ENCODE measurements at places on chromosomes 2 and 18.

DNA sequence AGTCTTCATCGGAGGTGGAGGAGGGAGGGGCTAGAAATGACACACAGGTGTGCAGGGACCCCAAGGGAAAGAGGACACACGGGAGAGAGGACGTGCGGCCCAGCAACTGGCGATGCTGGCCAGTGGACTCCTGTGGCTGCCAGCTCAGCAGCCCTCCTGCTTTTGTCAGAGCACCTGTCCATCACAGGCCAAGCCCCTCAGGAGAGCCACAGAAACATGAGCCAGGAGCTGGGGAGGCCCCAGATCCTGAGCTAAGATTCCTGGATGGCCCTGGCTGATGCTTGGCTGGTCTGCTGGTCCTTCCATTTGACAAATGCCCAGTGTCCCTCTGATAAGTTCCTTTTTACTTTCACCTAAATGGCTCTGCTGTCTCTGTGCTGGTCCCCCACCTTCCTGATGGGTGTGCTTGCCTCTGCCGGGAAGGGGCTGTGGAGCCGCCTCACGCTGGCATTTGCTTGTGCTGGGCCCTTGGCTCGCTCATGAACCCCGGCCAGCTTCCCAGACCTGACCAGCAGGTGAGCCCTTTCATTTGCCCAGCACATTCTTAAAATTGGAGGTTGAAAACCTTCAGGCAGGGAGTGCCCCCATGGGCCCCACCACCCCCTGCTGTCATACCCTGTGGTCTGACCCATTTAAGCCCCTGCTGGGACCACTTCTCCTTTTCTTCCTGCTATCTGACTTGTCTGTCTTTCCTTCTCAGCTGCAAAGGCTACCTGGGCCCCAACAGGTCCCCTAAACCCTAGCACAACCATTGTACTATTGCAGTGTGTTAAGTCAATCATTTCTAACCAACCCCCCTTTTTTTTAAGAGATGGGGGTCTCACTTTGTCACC lies 37.3 kb downstream of the CYP27C1 start:
- no peak for DNase-seq

DNA sequence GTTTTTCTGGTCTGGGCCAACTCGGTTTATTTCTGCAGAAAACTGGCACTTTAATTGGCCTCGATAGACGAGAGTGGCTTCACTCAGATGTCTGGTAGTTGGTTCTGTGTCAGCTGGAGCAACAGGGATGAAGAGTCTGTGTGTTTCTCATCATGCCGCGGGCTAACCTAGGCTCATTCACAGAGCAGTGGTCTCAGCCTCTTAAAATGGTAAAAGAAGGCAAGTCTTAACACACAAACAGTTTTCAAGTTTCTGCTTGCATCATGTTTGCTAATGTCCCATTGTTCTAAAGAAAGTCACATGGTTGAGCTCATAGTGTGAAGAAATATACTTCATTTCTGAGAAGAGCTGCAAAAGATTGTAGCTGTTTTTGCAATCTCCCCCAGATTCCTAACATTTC lies 37.5 kb upstream of the ANXA4 start:
- DNase-seq: no peak

DNA sequence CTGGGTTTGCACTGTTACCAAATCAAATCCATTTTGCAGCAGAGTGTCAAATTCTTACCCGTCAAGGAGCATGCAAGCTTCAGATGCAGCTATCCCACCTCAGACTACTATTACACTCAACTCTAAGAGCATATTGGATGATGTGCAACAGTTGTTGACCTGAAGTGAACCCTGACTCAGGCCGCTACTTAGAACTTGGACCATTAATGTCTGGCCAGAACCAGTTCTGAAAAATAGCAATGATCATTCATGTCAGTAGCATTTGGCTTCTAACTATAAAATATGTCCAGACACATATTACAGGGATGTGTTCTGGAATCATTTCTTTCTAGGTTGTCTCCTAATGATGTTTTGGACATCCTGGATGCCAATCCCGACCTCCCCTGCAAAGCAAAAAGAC lies 135.5 kb upstream of the PKDCC start:
- no peak for DNase-seq

DNA sequence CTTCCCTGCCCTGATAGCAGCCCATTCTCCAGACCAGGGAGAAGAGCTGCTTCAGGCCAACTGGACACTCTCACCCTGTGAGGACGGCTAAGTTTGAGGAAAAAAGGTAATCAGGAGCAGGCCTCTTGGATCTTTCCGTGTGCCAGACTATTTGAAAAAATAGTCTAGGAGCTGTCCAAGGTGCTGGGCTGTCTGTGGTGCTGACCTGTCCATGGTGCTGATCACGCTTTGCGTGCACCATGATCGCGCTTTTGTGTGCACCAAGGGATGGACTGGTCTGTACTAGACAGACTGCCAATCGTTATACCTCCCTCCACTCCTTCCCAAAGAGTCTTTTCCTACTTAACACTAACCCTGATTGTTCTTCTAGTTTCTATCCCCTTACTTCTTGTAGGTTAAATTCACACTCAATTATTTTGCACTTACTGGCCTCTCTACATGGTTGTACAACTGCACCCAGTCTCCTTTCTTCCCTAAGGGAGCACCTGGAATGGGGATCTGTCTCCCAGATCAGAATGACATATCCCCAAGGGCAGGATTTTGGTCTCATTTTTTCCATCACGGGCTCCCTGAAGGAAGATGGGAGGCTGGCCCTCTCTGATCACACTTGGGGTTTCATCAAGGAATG lies 295.4 kb downstream of the CELF4 start:
- DNase-seq: no peak

- no peak for DNase-seq
These were observed 1.1 kb downstream of the MAPK4 start for GRCh38 chr18:50560681-50561629.

GRCh38 chr2:239828192-239828972 lies 196.8 kb downstream of the NDUFA10 start:
- DNase-seq: peak; percentile 27

DNA sequence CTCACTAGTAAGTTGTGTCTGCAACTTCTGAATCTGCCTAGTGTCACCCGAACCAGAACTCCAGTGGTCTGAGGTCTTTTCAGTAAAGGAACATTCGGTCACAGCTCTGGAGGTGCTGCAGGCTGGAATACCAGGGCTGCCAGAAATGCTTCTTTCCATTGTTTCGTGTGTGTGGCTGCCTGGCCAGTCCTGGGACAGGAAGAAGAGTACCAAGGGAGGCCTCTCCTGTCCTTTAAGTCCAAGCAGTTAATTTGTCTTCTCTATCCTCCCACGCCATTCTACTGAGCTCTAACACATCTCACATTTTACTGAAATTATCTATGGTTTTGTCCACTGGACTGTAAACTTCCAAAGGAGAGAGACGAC lies 196.0 kb downstream of the LNPK start:
- DNase-seq: no peak

- no peak for DNase-seq
These were observed 48.7 kb downstream of the DHRS9 start for GRCh38 chr2:169118060-169118459.

GRCh38 chr18:54023471-54023870 lies 201.0 kb downstream of the MBD2 start:
- no peak for DNase-seq

GRCh38 chr2:172434821-172435605 lies 7.6 kb downstream of the ITGA6 start:
- no peak for DNase-seq

DNA sequence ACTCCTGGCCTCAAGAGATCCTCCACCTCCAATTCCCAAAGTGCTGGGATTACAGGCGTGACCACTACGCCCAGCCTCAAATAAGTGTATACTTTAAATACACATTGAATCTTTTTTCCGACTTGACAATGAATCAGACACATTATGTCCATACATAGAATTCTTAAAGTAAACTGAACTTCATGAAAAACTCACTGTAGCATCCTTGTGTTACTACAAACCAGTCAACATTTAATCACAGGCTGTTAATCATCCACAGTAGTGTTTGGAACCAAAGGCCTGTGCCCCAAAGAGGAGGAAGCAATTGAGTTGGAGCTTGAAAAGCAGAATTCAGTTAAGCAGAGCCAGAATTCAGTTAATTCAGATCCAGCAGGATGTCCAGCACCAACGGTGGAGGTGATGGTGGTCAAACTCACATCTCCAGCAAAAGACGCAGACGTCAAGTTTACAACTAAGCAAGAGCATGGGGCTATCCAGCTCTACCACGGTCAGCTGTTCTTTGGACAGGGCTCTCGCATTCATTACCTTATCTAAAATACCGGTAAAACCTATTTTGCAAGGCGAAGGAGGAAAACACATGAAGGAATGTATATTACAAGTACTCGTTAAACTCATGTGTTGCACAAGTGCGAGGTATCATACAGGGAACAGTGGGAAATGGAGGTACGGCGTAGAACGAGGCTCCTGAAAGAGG lies 1.2 kb downstream of the SLC39A6 start:
- no peak for DNase-seq

GRCh38 chr18:25735459-25735858 lies 355.0 kb downstream of the SS18 start:
- no peak for DNase-seq

DNA sequence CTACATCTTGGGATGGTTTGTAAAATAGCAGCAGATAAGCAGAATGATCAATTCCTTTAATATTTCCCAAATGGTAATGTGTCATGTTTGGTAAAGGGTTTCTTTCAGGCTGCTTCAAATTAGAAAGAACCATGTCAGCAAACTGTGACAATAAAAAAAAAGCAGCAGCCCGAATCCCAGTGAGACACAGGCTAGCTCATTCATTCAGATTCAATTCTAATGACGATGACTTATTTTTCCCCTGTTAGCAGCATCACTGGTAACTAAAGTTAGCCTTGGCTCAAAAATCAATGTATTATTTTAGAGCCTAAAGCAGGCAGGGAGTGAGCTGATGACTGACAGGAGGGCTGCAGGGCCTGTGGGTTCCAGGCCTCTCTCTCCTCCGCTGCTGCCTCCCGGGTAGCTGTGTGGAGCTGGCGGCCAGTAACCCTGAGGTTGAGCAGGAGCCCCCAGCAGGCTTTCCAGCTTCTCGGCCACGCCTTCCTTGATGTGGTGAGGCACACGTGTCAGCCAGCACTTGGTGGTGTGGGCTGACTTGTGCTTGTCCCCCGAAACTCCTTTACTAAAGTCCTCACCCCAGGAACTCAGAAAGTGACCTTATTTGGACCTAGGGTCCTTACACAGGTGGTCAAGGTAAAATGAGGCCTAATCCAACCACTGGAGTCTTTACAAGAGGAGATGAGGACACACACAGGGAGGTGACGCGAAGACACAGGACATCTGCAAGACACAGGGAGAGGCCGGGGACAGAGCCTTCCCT lies 120.5 kb upstream of the HS6ST1 start:
- peak; percentile 23 for DNase-seq

GRCh38 chr2:159075727-159076126 lies 107.3 kb downstream of the TANC1 start:
- DNase-seq: no peak

GRCh38 chr2:173792166-173792565 lies 173.0 kb downstream of the SP3 start:
- no peak for DNase-seq

GRCh38 chr18:8750954-8751415 lies 45.6 kb downstream of the MTCL1 start:
- DNase-seq: no peak

GRCh38 chr2:119760956-119761275 lies 1.2 kb downstream of the PTPN4 start:
- no peak for DNase-seq

DNA sequence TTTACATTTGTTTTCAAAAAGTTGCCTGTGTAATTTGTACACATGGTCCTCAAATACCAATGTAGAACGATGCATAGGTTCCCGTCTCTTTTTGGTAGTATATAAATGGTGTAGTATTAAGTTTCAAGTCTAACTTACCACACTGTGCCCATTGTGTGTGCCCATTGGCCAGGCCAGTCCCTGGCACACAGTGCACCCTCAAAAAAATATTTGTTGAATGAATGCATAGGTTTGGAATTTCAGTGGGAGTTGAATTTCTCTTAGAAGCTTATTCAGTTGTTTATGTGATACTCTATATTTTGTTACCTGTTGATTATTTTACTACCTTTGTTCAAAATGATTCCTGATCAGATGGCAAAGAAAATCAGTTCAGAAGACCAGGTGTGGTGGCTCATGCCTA lies 30.1 kb downstream of the IDH1 start:
- no peak for DNase-seq

- DNase-seq: no peak
These were observed 88.8 kb downstream of the KYNU start for GRCh38 chr2:142966284-142966683.

DNA sequence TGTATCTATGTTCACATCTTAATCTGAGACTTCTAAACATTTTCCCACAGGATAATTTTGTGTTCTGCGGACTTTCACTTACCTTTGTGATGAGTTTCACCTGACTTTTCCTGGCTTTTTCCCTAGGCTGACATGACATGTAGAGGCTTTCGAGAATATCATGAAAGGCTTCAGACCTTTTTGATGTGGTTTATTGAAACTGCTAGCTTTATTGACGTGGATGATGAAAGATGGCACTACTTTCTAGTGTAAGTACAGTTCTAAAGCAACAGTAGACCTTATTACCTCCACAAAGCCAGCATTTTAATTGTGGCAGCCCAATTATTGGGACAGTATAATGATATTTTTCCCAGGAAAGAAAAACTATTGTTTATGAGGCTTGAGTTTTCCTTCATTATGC lies 34.1 kb upstream of the METAP1D start:
- DNase-seq: no peak

DNA sequence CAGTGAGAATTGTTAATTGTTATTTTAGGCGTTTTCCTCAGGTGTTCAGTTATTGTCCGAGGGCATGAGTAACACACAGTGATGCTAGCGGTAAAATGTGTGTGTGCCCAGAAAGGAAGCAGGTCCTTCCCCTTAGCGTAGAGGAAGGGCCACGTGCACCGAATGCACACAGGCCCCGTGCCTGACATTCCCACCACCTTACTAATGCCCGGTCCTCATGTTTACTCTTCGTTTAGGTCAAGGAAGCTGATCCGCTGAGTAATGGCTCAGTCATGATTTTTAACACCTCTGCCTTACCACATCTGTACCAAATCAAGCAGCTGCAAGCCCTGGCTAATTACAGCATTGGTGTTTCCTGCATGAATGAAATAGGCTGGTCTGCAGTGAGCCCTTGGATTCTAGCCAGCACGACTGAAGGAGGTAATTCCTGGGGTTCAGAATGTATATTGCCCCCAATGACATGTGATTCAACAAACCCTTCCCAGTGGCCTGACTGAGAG lies 76.7 kb downstream of the MERTK start:
- no peak for DNase-seq

DNA sequence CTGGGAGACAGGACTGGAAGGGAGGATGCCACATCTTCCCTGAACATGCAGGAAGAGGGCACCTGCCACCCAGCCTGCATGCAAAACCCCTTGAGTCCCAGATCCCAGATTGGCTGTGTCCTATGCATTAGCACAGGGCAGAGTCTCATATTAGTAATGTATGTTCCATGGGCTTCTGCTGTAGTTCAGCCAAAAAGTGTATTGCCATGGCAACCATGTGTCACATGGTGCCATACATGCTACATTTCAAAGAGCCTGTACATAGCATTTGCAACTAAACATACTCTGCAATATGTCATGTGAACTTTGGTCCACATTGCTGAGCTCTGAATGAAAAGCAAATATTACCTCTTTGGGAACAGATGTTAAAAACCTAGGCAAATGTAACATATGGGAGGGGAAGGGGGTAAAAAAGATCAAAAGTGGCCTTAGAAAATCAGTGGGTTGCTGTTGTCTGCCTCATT lies 78.4 kb downstream of the DPP4 start:
- DNase-seq: no peak

All from right lobe of liver (tissue), 6 donors.